Right lung (tissue), 10 donors: ENCODE measurements at places on chromosomes 2 and 18. TPM values are rescaled to one million over a fixed set of nuclear protein-coding genes. Genes with fewer than 3 reads are reported as not detected.
A peak's percentile ranks its signal among the peaks of the same experiment; 100 is the strongest.

DNA sequence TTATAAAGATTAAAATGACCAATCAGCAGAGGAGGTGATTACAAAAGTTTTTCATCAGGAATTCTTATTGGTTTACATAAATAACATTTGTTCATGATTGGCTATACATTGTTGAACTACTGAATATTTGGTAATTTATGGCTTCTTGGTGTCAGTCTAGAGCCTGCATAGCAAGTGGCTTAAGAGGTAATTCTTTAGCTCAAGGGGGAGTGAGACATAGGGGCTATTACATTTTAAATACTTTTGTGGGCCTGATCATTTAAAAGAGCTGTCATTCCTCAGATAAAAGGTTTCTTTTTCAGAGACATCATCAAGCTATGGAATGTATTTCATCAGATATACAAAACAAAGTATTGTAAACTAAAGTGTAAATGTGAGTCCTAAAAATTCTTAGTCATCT, 373.8 kb downstream of the EPHA4 start:
- no peak for DNase-seq

DNA sequence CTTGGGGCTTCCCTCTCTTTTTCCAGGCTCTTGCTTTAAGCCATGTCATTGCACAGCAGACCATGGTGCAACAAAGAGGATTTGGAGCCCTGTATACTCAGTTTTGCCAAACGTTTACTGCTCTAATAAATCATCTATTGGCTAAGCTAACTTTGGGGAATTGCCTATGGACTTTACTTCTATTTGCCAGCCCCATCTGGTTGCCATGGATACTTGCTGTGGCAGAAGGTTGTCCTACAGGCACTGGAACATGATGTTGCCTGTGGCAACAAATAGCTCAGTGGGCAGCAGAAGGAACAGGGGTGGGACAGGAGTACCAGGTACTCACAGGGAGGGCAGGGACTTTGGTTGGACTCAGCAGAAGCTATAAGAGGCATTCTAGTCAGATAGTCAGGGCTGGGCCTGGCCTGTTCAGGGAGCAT, 129.7 kb downstream of the CCDC85A start:
- no peak for DNase-seq

DNA sequence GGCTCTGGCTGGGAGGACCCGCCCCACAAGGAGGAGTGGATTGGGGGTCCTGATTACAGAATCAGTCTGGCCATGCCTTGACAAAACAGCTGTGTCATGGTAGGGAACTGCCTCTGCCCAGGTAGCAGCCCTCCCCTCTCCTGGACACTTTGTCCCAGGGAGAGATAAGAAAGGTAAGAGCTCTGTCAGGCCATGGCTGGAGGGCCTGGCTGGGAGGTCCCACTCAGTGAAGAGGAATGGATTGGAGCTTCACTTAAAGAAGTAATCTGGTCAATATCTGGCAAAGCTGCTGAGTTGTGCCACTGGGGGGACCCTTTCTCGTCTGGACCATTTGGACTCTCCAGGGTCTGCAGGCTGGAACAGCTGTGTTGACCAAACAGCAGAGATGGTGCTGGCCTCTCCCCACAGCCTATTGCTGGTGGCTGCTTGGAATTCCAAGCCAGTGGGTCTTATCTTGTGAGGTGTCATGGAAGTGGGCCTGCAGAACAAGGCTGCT, 75.4 kb downstream of the EPC2 start:
- DNase-seq, result no peak

DNA sequence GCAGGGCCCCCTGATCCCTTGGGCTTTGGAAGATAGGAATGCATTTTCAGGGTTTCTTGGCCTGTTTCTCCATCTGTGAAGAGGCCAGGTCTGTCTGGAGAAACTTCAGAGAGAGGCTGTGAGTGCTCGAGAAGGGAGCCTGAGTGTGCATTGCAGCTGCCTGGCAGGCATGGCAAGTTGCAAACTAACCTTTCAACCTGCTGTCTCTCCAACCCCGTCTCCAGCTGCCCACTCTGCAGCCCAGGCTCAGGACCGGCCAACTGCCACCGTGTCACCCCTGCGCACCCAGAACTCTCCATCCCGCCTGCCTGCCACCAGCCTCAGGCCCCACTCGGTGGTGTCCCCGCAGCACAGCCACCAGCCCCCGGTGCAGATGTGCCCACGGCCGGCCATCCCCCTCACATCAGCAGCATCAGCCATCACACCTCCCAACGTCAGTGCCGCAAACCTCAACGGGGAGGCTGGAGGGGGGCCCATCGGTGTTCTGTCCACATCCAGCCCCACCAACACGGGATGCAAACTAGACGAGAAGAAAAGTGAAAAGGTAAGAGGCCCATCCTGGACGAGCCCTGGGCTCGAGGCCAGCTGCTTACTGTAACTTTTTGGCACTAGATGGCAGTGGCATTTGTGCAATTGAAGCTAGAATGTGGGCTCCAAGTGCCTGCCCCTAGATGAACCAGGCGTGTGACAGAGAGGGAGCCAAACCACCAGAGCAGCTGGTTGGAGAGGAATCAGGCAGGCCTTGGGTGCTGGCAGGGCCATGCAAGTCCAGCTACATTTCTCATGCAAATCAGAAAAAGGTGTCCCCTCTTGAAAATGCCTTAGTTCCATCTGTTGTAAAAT, 164.6 kb downstream of the SEPTIN10 start:
- DNase-seq, result no peak

DNA sequence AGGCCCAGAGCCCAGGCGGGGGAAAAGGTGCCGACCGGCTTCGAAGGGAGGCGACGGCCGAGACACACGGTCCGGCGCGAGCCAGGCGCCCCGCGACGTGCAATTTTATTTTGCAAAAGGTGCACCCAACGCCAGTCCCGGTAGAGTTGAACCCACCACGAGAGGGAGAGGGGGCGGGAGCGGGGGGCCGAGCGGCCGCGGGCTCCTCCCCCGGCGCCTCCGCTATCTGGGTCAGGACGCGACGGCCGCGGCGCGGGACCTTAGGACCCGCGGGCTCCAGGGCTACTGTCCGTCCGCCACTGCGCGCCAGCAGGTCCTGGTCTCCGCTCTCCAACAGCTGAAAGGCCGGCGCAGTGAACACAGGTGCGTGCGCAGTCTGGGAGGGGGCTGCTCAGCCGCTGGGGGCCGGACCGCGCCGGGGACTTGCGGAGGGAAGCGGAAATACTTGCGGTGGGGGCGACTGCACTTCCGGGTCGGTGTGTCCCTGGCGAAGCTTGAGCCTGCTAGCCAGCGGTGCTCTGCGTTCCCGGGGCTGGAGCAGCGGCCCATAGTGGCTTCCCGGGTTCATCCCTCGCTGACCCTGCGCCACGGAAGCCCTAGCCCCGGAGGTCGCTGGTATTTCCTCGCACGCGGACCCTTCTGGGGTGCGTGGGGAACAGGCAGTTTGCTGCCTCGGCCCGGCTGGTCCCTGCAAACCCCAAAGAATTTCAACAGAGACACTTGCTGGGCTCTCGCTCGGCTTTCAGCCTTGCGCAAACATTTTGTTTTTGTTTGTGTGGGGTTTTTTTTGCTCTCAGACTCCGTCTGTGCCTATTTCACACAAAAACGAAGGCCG, at the start of gene RMDN2:
Gene RMDN2 (plus strand): TSS at position 225 of the 835 bp plus-strand sequence. CDS start 3,991 bp downstream, outside the sequence.
- peak; percentile 95 for DNase-seq

GLI2 gene
- 22.4 TPM for polyA plus RNA-seq

DNA sequence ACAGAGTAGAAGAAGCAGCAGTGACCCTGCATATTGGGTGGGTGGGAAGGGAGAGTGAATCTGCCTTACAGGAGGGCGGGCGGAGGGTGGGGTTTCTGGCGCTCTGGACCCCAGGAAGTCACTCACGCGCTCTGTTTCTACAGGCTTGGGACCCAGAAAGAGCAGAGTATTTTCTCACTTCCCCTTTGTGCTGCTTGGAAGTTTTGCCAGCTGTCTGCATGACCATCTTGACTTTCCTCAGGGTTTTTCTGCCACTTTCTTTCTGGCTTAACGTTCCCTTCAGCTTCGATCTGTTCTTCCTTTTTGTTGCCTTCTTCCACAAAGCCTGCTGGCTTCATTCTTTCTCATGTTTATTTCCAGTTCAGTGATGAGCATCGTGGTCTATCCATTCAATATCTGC, 383.1 kb downstream of the GALR1 start:
- DNase-seq, result no peak

- DNase-seq, result no peak
Observed at GRCh38 chr2:51071191-51071590, 39.3 kb upstream of the NRXN1 start.

- no peak for DNase-seq
Observed at GRCh38 chr2:240229005-240229404, 88.5 kb upstream of the OTOS start.

MOGAT1 gene
- not detected for polyA plus RNA-seq

LHCGR gene
- polyA plus RNA-seq, result 0.06 TPM

FAM228B gene
- polyA plus RNA-seq, result 29.3 TPM

PLA2R1 gene
- polyA plus RNA-seq, result 3.8 TPM

PLCD4 gene
- 8.8 TPM for polyA plus RNA-seq

GRCh38 chr2:86300496-86300895, 36.9 kb downstream of the REEP1 start:
- DNase-seq, result no peak

HOXD12 gene
- not detected for polyA plus RNA-seq

DNA sequence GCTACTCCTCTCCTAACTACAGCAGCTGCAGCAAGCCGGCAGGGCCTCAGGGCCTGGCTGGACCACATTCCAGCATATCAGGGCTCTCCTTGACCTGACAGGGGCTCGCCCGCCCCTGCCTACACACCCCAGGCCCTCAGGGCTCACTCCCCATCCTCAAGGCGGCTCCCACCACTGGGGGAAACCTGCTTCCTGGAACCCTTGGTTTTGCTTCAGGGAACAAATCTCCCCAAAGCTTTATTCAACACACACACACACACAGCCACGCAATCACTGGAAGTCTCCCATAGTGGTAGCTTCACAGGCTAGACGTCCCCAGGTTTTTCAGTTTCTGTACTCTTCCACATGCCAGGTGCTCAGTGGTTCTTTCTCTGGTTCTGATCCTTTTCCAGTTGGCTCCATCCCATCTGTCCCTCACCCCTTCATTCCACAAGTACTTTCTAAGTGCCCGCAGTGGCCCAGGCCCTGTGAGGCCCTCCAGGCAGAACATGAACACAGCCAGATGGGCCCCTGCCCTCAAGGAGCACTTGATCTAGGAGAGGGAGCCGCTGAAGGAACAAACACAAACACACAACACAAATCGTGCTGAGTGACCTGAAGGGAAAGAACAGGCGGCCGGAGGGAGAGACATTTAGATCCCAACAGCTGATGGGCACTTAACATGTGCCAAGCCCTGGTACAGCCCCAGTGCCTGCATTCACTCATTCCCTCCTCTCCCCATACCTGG, 51.1 kb downstream of the TNS1 start:
- no peak for DNase-seq

DNA sequence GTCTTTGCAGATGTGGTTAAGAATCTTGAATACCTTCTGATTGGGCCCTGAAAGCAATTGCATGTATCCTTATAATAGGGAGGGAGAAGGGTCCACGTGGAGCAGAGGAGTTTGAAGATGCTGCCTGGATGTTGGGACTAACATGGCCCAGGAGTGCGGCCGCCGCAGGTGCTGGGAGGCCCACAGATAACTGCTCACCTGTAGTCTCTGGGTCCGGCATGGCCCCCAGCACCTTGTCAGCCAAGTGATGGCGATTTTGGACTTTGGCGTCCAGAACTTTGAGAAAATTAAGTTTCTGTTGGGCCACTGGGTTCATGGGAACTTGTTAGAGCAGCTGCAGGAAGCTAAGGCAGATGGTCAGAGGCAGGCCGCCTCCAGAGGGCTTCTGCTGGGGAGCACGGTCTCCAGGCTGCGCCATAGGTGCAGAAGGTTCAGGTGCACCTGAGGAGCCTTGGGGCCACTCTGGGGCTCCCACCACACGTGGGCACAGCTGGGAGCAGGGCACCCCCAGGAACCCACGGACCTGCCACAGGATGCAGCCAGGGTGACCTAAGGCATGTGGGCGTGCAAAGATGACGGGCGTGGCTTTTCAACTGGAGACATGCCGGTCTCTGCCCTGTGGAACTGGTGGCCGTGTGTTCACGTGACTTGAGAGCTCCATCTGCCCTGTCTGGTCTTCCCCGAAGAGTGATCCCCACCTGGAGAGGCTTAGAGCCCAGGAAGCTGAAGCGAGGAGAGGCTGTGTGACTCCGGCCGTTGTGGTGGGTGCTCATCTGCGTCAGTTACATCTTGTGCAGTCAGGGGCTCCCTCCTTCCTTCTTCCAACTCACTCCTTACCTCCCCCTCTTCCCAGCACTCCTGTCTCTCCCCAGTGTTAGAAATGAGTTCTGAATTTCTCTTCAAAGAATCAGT, 277.3 kb downstream of the AGAP1 start:
- no peak for DNase-seq

DNA sequence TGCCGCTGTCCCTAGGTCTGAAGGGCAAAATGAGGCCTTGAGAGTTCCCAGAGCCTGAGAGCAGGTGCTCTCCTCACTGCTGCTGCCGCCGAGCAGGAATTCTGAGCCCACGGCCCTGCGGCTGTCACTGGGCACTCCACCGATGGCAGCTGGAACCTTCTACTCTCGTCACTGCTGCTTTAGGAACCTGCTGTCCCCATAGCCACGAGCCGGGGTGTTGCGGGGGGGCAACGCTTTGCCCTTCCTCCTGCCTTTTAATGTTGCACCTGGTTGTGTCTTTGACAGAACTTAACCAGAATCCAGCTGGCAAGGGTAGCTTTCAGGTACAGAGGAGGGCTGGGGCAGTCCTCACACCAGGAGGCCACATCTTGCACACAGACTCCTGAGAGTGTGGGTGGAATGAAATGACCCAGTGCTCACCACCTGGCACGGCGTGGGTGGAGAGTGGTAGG, 32.3 kb downstream of the NCK2 start:
- no peak for DNase-seq

DNA sequence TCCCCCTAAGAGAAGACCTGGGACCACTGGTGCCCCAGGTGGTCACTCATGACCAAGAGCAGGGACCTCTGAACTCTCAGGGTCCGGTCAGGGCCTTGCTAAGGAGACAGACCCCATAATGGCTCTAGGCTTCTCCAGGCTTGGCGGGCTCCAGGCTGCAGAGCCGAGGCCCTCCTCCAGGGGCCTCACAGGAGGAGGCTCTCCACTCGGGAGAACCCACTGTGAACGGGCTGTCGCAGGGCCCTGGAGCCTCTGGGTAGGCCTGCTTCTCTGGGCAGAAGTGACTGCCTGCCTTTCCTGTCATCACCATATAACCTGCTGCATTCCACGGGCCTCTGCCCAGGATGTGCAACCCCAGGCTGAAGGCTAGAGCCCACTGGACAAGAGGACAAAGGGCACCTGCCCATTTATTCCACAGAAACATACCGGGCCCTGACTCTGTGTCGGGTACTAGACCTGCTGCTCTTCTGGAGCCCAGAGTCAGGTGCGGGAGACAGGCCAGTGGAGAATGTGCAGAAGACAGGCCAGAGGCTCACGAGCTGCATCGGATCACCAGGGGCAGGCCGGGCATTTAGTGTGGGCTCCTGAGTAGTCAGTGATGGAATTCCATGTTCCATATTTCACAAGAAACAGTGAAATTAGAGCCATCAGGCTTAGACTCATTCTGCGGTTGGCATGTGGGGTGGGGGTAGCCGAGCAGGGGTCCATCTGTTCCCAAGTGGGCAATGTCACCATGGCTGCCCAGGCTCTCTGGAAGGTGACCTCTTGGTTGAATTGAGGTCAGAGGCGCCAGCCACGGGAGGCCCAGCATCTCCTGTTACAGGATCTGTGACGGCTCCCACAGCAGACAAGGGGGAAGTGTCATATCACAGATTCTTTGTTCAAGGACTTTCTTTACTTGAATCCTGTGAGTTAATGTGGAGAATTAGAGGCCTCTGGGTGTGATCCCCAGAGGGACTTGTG, 220.8 kb downstream of the SH3RF3 start:
- DNase-seq, result no peak

C1QL2 gene
- polyA plus RNA-seq, result not detected

GRCh38 chr2:197805715-197806633, 1.6 kb downstream of the PLCL1 start:
- DNase-seq, result no peak

FKBP7 gene
- 66.4 TPM for polyA plus RNA-seq

TFPI gene
- polyA plus RNA-seq, result 128 TPM

DLX2 gene
- polyA plus RNA-seq, result not detected

- DNase-seq, result no peak
Observed at GRCh38 chr2:453132-453531, 165.2 kb upstream of the ALKAL2 start.
